ENCODE measurements at places on chromosomes 4 and X.

- no peak for DNase-seq
Observed at GRCh38 chr4:141473026-141473540, 163.3 kb upstream of the IL15 start.

- DNase-seq = peak; percentile 45
Observed at GRCh38 chr4:3037957-3038461, 36.3 kb downstream of the HTT-AS start.

DNA sequence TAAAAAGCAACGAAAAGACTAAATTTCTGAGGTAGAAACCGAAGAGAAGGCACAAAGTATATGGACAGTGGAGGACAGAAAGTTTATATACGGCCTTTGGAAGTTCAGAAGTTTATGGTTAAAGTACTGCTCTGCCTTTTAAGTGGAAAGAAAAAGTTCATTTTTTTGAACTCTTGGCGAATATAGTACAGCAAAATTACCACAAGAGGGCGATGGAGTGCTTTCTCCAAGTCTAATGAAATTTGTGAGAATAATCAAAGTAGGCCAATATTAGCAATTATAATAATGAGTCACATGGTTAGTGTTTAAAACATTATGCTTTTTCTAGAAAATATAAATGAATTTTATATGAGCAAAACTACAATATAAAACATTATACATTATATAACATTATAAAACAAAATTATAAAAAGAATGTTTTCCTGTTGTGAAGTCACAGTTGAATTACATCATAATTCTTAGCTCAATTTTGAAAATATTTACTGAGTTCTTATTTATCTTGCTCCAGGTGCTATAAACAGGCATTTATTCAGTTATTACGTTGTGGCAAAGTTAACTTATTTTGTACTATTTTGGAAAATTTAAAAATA lies 136.2 kb upstream of the BMPR1B start:
- peak; percentile 70 for DNase-seq

DNA sequence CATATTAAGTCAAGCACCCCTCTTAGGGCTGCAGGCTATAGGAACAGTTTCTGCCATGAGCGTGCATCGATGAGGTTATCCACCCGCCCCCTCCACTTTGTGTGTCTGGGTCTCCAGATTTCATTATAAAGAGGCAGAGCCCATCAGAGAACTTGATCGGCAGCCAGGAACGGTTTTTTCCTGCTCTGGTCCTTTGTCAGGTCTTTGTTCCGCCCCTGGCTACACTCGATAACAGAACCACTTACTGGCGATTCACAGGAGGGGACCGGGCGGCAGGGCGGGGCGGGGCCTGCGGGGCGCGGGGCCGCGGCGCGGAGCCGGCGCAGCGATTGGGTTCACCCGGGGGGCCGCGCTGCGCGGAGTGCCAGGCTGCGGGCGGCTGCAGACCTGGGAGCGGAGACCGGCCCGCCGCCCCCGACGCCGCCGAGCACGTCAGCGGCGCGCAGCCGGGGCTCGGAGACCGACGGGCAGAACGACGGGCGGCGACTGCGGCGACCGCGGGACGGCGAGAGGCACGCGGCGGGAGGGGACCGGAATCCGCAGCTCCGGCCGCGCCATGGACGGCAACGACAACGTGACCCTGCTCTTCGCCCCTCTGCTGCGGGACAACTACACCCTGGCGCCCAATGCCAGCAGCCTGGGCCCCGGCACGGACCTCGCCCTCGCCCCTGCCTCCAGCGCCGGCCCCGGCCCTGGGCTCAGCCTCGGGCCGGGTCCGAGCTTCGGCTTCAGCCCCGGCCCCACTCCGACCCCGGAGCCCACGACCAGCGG lies at the start of gene SLC10A4:
Gene SLC10A4, plus strand, starts transcription at position 338 of the 771 bp plus-strand sequence. Its CDS starts 219 bp downstream, at position 557.
- DNase-seq = no peak

GRCh38 chrX:93673056-93673868 lies at the start of gene NAP1L3:
NAP1L3 (minus strand) TSS chrX:93673578; CDS start chrX:93673304, 274 bp downstream.
- DNase-seq = peak; percentile 35

GRCh38 chrX:72495046-72495445 lies 77.6 kb downstream of the HDAC8 start:
- no peak for DNase-seq

- no peak for DNase-seq
Observed at GRCh38 chr4:166823848-166824247, 410.4 kb downstream of the SPOCK3 start.

DNA sequence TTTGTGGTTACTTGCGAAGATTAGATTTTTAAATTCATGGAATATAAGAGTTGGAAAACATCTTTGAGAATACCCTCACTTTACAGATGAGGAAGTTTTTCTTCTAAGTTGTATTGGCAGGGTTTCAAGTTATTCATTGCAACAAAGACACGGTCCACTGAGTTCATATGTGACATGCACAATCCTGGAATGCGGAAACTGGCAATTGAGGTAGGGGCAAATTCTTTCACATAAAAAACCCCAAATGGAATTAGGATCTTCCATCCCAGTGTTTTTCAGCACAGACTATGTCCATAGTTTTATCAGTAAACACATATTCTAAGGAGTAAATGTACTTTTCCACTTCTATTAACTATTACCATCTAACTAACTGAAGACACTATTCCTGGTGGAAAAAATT lies 81.8 kb upstream of the NAP1L5 start:
- DNase-seq = no peak

GRCh38 chr4:30630431-30630830 lies 89.7 kb upstream of the PCDH7 start:
- DNase-seq = no peak

DNA sequence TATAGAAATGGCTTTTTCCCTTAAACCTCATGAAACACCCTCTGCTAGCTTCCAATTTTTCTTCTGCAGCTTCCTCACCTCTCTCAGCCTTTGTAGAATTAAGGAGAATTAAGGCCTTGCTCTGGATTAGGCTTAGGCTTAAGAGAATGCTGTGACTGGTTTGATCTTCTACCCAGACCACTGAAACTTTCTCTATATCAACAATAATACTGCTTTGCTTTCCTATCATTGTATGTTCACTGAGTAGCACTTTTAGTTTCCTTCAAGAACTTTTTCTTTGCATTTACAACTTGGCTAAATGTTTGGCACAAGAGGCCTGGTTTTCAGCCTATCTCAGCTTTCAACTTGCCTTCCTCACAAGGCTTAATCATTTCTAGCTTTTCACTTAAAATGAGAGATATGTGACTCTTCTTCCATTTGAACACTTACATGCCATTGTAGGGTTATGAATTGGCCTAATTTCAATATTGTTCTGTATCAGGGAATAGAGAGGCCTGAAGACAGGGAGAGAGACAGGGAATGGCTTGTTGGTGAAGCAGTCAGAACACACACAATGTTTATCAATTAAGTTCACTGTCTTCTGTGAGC lies 28.2 kb downstream of the TMEM154 start:
- DNase-seq = no peak

GRCh38 chr4:52862639-52863161 lies 583 bp downstream of the RASL11B start:
- DNase-seq = no peak

- DNase-seq = no peak
Observed at GRCh38 chrX:131305926-131306325, 16.8 kb upstream of the IGSF1 start.

DNA sequence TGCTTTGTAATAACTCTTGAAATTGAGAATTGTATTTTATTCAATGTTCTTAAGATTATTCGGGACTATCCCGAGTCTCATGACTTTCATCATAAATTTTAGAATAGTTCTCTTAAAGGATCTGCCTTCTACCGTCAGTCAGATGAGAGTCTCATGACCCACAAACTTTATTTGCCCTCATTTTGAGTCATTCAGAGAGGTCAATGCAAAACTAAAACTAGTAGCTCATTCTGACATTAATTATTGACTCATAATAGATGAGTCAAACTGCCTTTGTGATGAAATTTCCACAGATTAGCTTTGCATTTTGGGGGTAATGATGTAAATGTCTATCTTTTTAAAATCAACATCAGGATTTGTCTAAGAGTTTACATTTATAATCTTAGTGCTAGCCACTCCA lies 1527.3 kb downstream of the TECRL start:
- DNase-seq = no peak

DNA sequence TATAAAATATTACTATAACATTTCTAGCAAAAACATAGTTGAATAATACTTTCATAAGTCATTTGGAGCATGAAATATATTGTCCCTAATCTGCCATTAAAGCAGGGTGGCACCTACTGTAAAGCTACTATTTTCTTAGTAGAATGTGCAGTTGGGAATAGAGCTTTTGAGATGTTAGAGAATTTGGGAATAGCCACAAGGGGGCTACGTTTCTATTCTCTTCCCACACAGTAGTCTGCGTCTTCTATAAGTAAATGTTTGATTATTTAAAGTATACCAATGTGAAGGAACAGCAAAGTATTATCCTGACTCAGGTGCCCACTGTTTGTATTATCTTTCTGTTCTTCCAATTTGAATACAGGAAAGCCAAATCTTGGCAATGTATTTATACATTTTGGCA lies 323.2 kb upstream of the GIMD1 start:
- DNase-seq = no peak

GRCh38 chr4:56976837-56977320 lies 527 bp downstream of the NOA1 start:
- DNase-seq = no peak

DNA sequence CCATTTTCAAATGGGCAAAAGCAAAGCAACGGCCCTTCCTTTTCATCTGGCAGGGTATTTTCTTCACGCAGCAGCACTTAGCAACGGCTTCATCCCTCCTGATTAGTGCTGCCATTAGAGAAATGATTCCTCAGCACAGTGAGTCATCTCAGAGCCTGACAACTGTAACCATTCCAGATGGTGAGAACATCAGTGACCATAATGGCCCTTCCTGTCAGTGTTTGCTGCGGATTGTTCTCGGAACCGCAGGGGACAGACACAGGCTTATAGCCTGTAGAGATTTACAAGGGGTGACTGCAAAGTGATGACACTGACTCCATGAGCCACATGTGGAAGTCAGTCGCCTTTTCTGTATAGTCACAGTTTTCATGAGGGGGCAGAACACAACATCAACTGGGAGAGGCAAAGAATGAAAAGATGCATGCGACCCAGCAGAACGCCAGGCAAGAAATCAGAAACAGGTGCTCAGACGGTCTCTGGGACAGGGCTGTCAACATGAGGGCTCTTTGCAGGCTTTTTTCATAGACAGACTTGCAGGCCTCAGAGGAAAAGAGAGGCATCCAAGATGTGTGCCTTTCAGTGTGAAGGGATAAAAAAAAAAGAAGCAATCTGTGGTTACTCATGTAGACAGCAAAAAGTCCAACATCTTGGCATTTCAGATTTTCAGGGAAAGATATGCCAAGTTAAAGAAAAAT lies 69.9 kb upstream of the FBXW7 start:
- DNase-seq = no peak

- no peak for DNase-seq
Observed at GRCh38 chr4:113957956-113958355, 21.5 kb downstream of the ARSJ start.

- no peak for DNase-seq
Observed at GRCh38 chr4:61292322-61292721, 92.2 kb downstream of the ADGRL3 start.

- no peak for DNase-seq
Observed at GRCh38 chr4:18021470-18021719, 160 bp downstream of the LCORL start.

- DNase-seq = no peak
Observed at GRCh38 chr4:55071951-55072350, 53.4 kb downstream of the KDR start.

DNA sequence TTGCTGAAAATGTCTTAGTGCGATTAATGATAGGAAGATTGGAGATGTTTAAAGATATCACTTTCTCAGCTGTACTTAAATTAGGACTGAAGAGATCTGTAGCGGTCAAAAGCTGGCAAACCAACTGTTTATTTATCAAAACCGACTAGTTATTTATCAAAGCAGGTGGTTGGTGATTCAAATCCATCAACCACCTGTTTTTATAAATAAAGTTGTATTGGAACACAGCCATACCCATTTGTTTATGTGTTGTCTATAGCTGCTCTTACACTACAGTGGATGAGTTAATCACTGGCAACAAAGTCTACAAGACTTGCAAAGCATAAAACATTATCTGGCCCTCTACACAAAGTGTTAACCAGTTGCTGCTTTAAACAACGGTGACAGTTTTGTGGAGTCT lies 76.8 kb downstream of the IL15 start:
- DNase-seq = no peak

- DNase-seq = no peak
Observed at GRCh38 chr4:98556451-98556850, 102.0 kb downstream of the TSPAN5 start.

- DNase-seq = no peak
Observed at GRCh38 chrX:155535866-155536265, 76.9 kb downstream of the TMLHE start.

DNA sequence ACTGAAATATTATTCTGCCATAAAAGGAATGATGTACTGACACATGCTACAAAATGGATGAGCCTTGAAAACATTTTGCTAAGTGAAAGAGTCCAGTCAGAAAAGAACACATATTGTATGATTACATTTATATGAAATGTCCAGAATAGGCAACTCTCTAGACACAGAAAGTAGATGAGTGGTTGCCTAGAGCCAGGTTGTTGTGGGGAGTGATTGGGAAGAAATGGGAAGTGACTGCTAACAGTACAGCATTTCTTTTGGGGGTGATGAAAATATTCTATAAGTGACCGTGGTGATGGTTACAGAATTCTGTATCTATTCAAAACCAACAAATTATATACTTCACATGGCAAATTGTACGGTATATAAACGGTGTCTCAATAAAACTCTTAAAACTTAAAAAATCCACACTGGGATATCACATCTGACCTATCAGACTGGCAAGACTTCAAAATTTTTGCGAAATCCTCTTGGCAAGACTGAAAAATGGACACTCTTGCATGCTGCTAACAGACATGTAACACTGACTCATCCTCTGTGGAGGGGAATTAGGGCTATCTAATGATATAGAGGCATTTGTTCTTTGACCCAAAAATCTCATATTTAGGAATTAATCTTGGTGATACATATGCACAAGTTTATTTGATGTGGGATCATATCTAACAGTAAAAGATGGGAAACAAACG lies 71.8 kb downstream of the FAM13A start:
- DNase-seq = peak; percentile 45

GRCh38 chr4:105291925-105292324 lies 145.2 kb downstream of the TET2 start:
- no peak for DNase-seq

DNA sequence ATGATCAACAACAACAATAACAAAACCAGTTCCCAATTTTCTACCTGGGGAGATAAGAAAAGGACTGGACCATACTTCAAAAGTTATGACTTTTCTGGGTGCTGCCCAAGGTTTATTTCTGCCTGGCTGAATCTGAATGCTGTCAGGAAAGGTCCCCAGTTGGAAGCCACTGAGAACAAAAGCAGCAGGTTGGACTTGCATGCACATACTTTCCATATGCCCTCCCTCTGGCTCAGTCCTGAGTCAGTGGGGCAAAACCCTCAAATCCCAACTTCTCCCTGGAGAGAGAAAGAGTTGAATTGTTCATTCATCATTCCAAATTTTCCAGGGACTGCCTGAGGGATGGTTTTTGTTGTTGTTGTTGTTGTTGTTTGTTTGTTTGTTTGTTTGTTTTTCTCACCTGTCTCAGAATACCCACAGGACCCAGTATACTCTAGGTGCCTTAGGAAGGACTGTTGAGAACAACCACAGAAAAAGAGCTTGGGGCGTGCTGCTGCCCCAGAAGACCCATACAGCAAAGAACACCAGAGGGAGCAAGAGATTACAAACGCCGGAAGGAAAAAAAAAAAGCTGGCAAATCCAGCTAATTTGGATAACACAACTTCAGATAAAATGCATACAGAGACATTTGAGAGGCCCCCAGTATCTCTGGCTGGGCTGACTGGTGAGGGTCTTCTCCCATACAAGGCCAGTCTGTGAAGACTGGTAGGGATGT lies 138.9 kb upstream of the INPP4B start:
- DNase-seq = peak; percentile 15
